Activated CD8-positive, alpha-beta memory T cell treated with anti-CD3 and anti-CD28 coated beads for 1 hour (primary cell): ENCODE measurements at places on chromosomes 2 and 18.

GRCh38 chr18:59062643-59063006 lies 77.1 kb upstream of the SEC11C start:
- DNase-seq = no peak

DNA sequence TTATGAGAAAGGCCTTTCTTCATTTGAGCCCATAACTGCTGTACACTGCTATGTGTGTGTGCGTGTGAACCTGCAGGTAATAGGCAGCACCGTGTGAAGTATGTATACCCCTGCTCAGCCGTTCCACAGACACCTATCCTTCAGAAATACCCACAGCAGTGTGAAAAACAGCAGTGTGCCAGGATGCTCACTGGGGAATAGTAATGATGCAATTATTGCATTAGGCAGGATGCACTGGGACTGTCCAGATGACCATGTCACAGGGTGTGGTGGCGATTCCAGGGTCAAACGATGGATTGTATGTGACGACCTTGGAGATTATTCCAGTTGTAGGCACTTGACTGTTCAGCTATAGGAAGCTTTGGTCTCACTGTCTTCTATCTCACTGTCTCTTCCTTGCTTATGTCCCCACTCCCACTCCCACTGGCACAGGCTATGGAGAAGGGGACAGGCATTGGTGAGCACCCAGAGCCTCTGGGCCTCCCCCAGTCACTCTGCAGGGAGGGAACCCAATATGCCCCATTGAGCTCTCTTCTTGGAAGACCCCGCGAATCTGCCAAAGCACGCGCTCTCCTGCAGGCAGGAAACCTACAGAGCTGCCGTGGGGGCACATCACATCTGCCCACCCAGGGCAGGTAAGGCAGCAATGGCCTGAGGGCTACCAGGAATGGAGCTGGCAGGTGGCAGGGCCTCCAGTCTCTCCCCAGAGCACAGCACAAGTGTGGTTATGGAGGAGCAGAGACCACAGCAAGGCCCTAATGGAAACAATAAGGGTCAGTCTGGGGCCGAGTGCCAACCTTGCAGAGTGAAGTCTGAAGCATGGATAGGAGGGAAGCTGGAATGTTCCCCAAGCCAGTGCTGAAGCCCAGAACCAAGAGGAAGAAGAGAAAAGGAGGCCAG lies 518.9 kb upstream of the RAB6C start:
- DNase-seq = no peak

- no peak for DNase-seq
Observed at GRCh38 chr2:202237787-202238233, 587 bp downstream of the SUMO1 start.

GRCh38 chr18:63155169-63155852 lies 164.3 kb downstream of the BCL2 start:
- peak; percentile 56 for DNase-seq

- no peak for DNase-seq
Observed at GRCh38 chr2:71526975-71527374, 73.6 kb downstream of the DYSF start.

GRCh38 chr2:188797371-188797770 lies 176.8 kb upstream of the COL3A1 start:
- no peak for DNase-seq

- DNase-seq = no peak
Observed at GRCh38 chr2:207144173-207144785, 21.5 kb downstream of the KLF7 start.

DNA sequence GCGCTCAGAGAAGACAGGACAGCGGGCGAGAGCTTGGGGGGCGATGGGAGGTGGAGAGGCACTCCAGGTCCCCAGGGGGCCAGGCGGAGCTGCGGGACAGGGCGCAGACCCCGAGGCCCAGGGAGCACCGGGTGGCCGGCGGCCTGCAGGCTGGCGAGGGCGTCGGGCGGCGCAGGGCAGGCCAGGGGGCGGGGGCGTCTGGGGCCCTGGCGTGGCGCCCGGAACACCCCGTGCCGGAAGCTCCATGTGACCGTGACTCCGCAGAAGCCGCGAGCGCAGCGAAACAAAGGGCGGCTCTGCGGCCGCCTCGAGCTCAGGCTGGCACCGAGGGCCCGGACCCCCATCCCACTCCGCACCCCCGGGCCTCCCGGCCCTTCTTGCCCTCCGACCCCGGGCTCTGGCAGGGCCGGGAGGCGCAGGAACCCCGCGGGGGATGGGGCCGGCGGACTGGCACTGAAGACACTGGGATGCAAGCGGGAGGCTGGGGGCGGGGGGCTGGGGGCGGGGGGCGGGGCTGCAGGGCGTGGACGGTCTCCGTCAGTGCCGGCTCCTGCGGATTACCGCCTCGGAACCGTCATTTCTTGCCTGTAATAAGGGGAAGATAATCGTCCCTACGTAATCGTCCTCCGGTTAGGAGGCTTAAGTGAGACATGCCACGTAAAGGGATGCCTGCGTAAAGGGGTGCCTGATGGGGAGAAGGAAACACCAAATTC lies 19.1 kb downstream of the SH2D6 start:
- DNase-seq = no peak
